Hematopoietic multipotent progenitor cell treated with erythropoietin and hydrocortisone succinate and interleukin-3 and kit ligand, for 15 days (in vitro differentiated cells): ENCODE measurements at places on chromosomes 6 and 20.

DNA sequence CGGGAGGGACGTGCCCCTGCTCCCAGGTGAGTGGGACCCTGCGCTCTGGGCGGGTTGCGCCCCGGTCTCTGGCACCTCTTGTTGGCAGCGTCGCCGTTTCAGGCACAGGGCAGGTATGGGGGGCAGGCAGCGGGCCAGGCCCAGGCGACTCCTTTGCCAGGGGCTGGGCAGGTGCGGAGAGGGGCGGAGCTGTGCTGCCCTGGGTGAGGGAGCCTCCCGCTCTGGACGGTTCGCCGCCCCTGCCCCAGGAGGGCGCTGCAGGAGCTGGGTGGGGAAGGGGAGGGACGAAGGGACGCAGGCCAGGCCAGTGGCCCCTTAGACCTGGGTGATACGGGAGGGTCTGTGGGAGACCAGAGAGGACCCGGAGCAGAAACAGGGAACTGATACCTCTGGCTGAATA, 663.9 kb upstream of the DEFB115 start:
- DNase-seq = no peak

GRCh38 chr20:47484303-47484702, 17.4 kb upstream of the NCOA3 start:
- DNase-seq = no peak

- DNase-seq = no peak
Observed at GRCh38 chr6:31901415-31901952, 402 bp downstream of the ZBTB12 start.

- DNase-seq = no peak
Observed at GRCh38 chr6:24692848-24693592, 25.9 kb downstream of the C6orf62 start.

GRCh38 chr6:125546841-125547251, 202.6 kb upstream of the HEY2 start:
- no peak for DNase-seq
